ENCODE measurements at places on chromosomes 7 and 10.
A peak's percentile ranks its signal among the peaks of the same experiment; 100 is the strongest.

DNA sequence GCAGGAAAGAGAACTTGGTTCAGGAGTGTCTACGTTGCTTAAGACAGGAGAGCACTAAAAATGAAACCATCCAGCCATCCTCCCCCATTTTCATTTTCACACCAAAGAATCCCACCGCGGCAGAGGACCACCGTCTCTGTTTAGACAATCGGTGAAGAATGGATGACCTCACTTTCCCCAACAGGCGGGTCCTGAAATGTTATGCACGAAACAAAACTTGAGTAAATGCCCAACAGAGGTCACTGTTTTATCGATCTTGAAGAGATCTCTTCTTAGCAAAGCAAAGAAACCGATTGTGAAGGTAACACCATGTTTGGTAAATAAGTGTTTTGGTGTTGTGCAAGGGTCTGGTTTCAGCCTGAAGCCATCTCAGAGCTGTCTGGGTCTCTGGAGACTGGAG, 1.4 kb upstream of the IL6 start:
- no peak for DNase-seq

GRCh38 chr7:27774717-27775328, 34.9 kb downstream of the TAX1BP1 start:
- no peak for DNase-seq

- DNase-seq: no peak
Observed at GRCh38 chr7:1055956-1056784, 11.8 kb downstream of the GPR146 start.

GRCh38 chr7:151135525-151135845, 32.0 kb downstream of the GBX1 start:
- no peak for DNase-seq

DNA sequence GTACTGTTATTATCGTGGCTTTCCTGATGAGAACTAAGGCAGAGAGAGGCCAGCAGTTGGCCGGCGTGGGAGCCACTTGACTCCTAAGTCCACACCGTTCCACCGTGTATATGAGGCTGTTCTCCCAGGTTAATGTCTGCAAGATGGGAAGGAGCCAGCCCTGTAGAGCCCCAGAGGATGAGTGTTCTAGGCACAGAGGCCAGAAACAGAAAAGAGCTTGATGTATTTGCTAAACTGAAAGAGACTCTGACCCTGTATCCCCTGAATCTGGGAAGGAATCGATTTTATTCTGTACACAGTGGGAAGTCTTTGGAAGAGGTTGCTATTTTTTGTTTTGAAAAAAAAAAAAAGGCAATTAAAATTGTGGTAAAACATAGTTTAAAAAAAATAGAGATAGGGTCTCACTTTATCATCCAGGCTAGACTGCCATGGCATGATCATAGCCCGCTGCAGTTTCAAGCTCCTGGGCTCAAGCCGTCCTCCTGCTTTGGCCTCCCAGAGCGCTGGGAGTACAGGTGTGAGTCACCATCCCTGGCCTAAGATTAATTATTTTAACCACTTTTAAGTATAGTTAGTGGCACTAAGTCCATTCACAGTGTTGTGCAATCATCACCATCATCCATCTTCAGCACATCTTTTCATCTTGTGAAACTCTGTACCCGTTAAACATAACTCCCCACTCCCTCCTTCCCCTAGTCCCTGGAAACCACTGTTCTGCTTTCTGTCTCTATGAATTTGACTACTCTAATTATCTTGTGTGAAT, 348.8 kb downstream of the SDK1 start:
- no peak for DNase-seq

DNA sequence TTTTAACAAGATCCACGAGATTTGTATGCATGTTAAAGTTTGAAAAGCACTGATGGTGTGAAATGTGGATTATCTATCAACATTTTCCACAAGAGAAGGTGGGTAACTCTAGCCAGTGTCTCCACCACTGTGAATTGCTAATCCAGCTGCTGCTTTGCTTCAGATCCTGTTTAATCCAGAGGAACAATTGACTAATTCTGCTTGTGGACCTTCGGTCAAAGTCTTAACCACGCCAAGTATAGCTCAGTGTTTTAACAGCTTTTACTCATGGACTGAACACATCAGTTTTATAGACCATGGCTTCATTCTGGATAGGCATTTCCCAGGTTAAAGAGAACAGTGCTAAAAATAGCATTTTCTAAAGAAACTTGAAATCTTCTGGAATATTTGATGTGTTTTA, 23.5 kb downstream of the ADK start:
- no peak for DNase-seq

DNA sequence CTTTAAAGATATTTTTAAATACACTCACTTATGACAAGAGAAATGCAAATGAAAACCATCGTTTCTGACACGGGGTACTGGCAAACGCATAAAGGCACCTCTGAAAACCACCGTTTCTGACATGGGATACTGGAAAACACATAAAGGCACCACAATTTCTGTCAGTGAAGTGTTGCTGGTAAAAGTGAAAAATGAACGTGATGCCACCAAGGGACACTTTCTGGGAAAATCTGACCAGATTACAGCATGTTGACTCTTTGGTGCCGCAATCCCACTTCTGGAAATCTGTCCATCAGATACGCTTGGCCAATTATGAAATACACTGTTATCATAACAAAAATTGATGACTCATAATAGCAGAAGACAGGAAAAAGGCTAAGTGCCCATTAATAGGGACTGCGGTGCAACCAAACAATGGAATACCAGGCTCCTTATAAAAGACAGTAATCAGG, 131.7 kb downstream of the ZMYND11 start:
- DNase-seq: no peak

- peak; percentile 24 for DNase-seq
Observed at GRCh38 chr7:21617916-21618390, 75.1 kb downstream of the DNAH11 start.

GRCh38 chr7:134593530-134594392, 44.9 kb downstream of the AKR1B15 start:
- DNase-seq: peak; percentile 72

Data from posterior cingulate gyrus (tissue), 11 donors.